ENCODE measurements at places on chromosomes 13 and 19.

DNA sequence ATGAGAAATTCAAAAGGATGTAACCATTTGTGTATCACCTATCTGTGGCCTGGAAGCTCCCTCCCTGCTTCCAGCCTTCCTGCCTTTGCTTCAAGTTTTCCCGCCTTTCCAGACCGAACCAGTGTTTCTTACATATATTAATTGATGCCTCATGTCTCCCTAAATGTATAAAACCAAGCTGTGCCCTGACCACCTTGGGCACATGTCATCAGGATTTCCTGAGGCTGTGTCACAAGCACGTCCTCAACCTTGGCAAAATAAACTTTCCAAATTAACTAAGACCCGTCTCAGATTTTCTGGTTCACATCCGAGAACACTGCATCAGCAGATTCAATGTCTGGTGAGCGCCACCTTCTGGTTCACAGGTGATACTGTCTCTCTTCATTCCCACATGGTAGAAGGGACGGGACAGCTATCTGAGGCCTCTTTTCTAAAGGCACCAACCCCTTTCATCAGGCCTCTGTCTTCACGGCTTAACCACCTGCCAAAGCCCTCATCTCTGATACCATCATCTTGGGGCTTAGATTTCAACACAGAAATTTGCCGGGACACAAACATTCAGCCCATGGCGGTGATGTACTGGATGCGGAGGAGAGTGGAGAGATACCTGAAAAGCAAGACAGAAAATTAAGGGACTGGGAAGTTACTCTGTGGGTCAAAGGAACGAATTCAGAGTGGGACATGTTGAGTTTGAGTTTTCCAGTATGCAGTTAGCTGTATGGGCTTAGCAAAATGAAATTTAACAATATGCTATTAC is 58.7 kb upstream of the PABPC3 start:
- no peak for DNase-seq

DNA sequence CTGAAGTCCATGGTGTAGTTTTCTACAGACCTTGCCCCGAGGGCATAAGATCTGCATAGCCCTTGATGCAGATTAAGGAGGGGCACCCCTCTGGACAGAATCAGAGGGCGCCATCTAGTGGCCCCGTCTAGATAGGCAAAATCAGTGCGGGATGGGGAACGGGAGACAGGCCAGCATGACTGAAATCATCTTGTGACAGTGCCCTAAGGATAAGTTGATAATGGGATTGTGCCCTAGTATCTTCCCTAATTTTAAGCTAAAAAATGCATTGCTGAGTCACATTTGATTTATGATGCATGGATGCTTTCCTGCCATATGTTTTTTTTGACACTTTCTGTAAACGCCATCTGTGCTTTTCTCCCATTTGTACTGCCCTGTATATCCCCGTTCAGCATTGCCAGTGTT is 19.0 kb upstream of the GPI start:
- DNase-seq: peak; percentile 55

DNA sequence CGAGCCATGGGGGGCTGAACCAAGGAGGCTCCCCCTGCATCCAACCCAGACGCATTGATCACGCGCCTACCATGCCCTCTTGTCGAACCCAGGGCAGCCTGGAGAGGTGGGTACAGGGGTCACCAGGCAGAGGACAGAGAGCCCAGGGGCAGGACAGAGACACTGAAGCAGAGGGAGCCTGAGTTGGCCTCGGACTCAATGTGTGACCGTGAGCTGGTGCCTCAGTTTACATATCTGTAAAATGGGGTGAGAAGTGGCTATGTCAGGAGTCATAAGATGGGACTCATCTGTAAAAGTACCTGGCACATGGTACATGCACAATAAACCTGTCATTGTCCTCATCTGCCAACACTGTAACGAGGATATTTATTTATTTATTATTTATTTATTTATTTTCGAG is 24.1 kb upstream of the NFIC start:
- DNase-seq: no peak

- no peak for DNase-seq
Measured at GRCh38 chr13:44410328-44410859, 36.8 kb downstream of the SERP2 start.

GRCh38 chr19:42199440-42200115 is 17.9 kb downstream of the DEDD2 start:
- no peak for DNase-seq

DNA sequence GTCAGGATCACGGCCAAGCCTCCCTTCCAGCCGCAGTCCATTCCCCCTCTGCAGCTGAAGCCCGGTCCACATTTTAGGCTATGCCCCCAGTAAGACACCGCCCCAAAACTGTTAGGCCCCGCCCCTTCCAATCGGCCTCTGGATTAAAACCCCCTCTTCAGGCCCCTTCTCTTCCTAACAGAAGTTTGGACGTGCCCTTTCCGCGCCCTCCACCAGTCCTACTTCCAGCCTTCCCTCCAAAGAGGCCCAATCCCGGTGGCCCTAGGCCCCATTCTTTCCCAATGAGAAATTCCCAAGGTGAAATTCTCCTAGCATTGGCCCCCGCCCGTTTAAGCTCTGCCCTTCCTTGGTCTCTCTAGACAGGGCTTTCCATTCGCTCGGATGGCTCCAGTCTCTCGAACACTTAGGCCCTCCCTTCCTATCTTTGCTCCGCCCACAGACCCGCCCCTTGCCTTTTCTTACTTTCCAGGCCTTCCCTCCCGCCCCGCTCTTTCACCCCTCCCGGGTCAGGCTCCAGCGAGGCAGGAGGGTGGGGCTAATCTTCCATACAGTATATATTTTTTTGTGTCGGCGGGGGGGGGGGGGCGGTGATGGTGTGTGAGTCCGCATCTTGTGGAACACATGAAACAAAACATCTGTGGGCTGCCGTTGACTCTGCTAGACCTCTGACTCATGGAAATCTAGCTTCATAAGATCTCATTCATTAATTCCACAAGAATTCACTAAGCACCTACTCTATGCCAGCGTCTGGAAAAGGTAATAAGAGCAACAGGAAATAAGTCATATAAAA is 13.6 kb downstream of the LTBP4 start:
- DNase-seq: peak; percentile 75

DNA sequence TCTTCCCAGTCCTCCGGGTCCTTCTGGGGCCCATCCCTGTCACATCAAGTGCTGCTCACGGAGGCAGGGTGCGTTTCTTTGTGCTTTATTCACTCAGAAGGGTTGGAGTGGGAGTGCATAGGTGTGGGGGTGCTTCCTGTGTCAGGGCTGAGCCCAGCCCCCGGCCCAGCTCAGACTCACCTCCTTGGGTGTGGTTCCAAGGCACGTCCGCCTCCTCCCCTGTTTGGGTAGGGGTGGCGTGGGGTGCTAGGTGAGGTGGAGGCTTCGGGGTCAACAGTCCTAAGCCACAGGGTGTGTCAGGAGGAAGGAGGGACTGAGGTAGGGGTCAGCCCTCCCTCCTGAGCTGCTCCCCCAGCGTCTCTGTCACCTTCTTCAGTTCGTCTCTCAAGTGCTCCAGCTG is 3.1 kb downstream of the CCER2 start:
- DNase-seq: no peak

- peak; percentile 32 for DNase-seq
Measured at GRCh38 chr19:49057636-49058234, at the start of gene CGB7. Gene CGB7, minus strand, starts transcription at chr19:49057749. Its CDS starts 2,374 bp downstream, at chr19:49055375.
